Inflammatory macrophage treated with lipopolysaccharide for 4 hours (primary cell): ENCODE measurements at places on chromosomes 7 and 10.

DNA sequence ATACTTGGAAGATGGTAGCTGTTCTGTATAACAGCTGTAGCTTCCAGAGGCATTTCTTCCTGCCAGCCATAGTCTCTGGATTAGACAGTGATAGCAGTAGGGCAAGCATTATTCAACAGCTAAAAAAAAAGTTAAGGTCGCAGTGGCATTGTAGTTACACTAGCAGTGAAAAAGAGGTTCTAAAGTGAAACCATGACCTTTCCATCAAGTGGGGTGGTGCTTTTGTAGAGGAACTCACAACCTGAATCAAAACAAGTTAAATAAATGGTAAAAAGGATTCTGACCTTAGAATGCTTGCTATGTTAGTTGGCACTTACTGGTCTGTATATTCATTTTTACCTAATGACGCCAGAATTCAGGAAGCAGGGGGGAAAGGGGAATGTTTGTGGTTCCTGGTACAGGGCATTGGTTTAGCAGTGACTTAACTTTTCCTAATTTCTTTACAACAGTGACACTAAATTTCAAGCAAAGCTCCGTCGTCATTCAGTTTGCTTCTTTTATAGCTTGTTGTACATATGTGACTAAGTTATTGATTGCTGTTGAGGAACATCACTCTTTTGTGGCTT lies 55.0 kb downstream of the GBF1 start:
- DNase-seq = no peak

GRCh38 chr10:114772496-114773196 lies 48.9 kb upstream of the FHIP2A start:
- DNase-seq = no peak

DNA sequence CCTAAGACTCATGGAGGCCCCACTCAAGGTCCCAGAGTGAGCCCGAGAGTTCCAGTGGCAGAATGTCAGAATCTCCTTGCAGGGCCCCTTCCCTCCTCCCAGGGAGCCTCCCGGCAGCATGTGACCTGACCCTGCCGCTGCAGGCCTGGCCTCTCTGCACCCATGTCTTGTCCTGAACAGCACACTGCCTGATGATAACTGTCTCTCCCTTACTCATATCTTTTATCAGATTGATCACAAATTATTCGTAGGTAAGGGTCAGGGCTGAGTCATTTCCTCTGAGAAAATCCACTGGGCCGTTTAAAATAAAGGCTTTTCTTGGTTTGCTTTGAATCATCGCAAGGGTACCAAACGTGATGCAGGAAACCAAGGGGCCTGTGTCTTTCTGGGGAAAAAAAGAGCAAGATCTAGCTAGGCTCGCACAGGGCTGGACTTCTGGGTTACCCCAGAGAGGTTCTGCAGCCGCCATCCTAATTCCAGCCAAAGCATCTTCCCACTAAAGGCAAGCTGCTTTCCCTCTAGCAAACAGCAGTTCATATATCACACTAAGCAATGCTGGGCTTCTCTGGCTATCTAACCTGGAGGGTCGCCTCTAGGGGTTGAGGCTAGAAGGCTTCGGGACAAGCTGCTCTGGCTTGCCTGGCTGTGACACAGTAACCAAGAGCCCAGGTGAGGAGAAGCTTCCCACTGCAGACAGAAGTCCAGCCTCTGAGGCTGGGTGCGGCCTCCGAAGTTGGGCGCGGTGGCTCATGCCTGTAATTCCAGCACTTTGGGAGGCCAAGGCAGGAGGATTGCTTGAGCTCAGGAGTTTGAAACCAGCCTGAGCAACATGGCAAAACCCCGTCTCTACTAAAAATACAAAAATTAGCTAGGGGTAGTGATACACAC lies 104.9 kb downstream of the SPDYE5 start:
- DNase-seq = no peak

GRCh38 chr7:96076350-96076707 lies 245.6 kb downstream of the SLC25A13 start:
- DNase-seq = no peak

GRCh38 chr7:142481548-142481947 lies 223.7 kb upstream of the PRSS58 start:
- no peak for DNase-seq

DNA sequence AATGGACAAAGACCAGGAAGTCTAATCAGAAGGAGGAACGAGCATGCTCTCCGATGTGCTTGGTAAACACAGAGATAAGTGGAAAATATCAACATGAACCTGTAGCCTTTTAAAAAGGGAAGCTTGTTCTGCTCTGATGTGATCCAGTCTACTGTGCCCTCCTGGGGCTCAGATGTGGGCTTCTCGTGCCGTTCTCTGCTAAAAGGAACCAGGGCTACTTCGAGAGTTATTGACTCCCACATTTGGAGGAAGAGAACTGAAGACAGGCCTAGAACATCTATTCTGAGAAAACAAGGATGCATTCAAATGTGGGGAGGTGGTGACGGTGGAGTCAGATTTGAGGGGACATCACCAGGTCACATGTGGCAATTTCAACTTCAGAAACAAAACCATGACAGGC lies 325.4 kb downstream of the GLRX3 start:
- DNase-seq = no peak

- DNase-seq = no peak
Measured at GRCh38 chr10:33136781-33137180, 178.8 kb upstream of the ITGB1 start.

DNA sequence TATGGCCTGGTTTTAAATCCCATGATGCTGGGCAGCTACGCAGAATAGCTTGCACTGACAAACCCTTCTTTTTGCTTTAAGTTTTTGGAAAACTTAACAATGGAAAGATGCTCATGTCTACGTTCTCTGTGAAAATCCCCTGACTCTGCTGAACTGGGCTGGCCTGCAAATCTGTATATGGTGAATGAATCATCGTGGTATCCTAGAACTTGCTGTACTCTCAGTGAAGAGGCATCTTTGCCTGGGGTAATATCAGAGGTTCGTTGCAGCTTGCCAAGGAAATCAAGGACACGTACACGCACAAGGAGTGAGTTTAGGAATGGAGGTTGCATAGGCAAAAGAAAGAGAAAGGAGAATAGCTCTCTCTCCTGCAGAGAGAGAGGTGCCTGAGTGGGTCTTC lies 382.0 kb upstream of the ADARB2 start:
- no peak for DNase-seq

- DNase-seq = no peak
Measured at GRCh38 chr10:29791773-29792172, 157.0 kb upstream of the SVIL start.

GRCh38 chr7:109224100-109224499 lies 654.4 kb downstream of the DNAJB9 start:
- DNase-seq = no peak

DNA sequence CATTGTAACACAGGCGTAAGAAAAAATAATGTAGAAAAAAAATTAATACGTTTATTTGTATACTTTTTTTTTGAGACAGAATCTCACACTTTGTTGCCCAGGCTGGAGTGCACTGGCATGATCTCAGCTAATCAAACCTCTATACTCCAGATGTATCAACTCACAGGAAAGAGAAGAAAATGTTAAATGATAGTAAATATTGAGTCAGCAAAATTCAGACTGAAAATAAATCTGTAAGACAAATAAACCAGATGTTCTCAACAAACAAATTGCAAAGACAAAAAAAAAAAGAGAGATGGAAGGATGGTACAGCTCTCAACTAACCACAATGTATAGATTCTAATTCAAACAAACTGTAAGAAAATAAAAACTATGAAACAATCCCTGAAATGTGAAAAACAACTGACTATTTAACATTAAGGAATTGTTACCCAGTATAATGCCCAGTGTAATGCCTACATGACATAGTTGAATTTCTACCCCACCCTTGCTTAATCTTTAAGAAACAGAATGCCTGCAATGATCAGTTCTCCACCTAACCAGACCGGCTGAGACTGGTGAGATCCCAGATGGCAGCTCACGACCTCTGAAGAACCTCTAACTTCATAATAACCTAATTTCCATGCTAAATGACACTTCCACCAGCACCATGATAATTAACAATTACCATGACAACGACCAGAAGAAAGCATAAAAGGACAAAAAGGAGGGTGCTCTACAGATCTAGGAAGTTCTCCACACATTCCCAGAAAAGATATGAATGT lies 272.0 kb upstream of the GNAI1 start:
- DNase-seq = no peak

DNA sequence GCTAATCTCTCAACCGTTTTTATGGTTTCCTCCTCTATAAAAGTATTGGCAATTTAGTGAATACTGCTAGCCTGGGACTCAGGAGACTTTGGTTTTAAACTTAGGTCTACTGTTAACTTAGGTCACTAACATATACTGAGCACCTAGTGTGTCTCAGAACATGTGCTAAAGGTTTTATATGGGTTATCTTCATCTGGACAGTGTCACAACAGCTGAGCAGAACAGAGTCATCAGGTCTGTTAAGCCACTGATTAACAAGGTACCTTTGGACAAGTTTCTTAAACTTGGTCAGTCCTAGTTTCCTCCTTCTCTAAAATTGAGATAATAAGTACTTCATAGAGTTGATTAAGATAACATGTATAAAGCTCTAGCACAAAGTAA lies 30.6 kb downstream of the NET1 start:
- no peak for DNase-seq

- peak; percentile 23 for DNase-seq
Measured at GRCh38 chr7:18667466-18667865, 171.9 kb downstream of the HDAC9 start.

DNA sequence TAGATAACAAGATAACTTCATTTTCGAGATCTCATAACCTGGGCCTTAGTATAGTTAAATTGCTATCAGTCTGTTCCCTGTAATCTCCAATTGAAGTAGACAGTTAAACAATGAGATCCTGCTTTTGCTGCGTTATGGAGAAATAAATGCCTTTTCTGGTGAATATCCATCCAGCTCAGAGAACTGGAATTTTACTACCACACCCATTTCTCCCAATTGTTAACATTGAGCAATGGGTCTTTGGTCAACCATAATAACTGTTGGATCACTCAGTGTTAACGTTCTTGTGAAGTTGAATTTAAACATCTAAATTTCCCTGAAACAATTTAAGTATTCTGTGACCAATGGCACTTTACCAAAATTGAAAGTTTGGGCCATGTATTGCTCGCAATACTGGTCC lies 3.0 kb downstream of the CALU start:
- DNase-seq = no peak

- peak; percentile 81 for DNase-seq
Measured at GRCh38 chr10:110348336-110348735, 43.6 kb upstream of the SMNDC1 start.

GRCh38 chr10:106424054-106424453 lies 740.5 kb downstream of the SORCS1 start:
- DNase-seq = peak; percentile 6

DNA sequence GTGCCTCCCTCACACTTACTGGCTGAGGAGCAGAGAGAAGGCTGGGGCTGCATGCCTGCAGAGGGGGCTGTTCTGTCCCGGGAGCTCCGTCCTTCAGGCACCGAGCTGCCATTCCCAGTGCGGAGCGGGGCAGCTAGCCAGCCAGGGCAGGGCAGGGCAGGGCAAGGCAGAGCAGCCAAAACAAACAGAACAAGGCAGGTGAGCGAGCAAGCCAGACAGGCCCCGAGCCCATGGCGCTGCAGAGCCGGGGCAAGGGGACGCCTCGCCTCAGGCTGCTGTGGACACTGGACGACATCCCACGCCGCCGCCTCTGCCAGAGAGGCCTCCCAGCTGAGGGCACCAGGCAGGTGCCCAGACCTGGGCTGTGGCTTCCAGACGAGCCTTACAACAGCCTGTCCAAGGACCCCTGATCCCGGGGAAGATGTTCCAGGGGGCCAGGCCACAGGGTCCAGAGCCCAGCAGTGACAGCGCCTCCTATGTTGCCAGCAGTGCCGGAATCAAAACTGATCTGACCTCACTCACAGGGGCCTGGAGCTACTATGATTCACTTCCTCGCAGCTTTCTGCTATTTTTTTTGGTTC lies 8.2 kb upstream of the NDST2 start:
- DNase-seq = peak; percentile 18

GRCh38 chr10:110644598-110645462 lies 694 bp downstream of the RBM20 start:
- DNase-seq = no peak

GRCh38 chr10:52769966-52770365 lies 2.6 kb downstream of the MBL2 start:
- DNase-seq = no peak

DNA sequence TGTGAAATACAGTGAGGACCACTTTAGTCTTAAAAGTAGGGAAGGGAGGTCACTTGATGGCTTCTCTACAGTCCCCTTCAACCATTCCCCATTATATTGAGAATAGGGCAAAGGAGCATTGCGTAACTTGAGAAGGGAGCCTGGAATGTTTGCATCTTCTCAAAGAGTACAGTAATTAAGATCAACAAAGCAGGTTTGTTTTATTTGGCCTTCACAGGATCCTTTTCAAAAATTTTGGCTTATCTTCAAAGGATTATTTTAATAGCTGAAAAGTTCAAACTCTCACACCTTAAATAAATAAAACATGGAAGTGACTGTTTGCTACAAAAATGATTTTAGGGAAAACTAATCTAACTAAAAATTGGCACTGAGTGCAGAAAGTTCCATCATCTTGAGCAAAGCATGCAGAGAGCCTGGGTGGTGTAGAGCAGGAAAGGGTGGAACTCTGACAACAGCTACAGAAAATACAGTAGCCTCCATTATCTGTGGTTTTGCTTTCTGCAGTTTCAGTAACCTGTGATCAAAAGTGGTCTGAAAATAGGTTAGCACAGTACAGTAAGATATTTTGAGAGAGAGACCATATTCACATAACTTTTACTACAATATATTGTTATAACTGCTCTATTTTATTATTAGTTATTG lies 214.0 kb downstream of the MDFIC start:
- DNase-seq = no peak

GRCh38 chr10:46299536-46300369 lies 13.0 kb downstream of the ANTXRL start:
- DNase-seq = no peak

DNA sequence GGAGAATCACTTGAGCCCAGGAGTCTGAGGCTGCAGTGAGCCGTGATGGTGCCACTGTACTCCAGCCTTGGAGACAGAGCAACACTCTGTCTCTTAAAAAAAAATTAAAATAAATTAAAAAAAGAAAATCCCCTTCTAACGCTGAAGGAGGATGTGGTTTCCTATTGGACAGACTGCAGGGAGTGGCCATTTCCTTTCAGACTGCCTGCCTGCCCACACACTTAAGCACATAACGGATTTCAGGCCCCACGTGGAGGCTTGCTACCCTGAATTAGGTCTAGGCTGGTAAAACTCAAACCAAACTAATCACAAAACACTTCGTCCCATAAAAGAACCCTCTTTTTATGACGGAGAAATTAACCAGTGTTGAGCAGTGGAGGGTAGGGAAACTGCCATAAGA lies 34.0 kb downstream of the GATA3 start:
- DNase-seq = peak; percentile 47

GRCh38 chr10:101658975-101659374 lies 36.0 kb downstream of the FBXW4 start:
- no peak for DNase-seq

DNA sequence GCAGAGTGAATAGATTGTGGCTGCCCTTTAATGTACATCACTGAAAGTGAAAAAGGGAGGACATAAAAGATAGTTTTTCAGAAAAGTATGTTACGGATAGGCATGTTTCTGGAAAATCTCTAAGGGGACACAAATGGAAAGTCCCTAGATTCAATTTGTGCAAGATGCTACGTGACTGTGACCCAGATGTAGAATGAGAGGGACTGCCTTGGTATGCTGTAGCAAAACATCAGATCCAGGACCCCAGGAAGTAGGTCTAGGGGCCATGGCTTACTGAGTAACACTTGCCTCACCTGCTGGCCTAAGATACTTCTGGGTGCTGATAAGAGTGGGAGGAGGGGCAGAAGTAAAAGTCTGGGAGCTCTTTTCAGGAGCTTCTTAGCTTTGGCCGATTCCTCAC lies 191.2 kb upstream of the PHYHIPL start:
- DNase-seq = no peak
